CD4-positive, alpha-beta T cell treated with Interleukin-1 beta for 1 hour (primary cell): ENCODE measurements at places on chromosomes 4 and X.
A peak's percentile ranks its signal among the peaks of the same experiment; 100 is the strongest.

DNA sequence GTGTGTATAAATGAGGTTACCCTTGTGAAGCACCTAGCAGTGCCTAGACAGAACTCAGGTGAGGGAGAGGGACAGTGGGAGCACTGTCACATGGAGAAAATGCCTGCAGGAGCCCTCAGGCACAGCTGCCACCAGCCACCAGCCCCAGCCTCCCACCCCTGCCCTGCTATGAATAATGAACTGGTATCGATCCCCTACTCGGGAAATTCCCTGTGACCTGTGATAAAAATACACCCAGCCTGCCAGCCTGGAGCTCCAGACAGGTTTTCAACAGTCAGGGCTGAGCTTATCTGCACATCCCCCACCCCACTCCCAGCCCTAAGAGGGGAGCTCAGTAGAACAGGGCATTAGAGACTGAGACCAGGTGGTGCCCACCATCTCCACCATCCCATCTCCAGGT is 159.6 kb upstream of the PJA1 start:
- no peak for DNase-seq

- peak; percentile 34 for DNase-seq
Measured at GRCh38 chrX:137031517-137032340, 2.1 kb downstream of the GPR101 start.

- no peak for DNase-seq
Measured at GRCh38 chrX:67346667-67347066, 197.2 kb upstream of the AR start.

DNA sequence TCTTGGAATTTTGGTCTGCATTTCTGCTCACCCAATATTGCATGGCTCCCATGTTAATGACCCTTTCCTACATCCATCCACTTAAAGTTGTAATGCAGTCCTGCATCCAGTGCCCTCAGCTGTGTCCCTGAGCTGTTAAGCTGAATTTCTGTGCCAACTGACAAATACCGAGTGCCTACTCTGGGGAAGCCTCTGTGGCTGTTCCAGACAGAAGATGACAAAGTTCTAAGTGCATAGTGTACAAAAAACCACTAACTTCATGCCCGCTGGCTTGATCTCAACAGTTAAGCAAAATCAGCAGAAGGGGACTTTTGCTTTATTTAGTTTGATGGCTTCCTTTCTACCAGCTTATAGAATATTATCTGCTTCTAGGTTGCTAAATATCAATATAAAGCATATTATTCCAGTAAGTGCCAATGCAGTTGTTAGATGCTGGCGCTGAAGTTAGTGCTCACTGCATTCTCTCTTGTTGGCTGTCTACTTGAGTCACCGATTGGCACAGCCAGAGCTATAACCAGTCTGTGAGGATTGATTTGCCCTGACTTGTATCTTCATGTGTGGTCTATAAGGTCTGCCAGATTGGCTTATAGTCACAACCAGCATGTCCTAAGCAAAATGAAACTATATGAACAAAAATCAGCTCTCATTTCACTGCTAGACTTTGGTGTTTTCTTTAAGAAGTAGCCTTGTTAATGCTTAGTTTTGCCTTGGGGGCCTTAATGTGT is 98.9 kb downstream of the KLHL8 start:
- DNase-seq: no peak

- no peak for DNase-seq
Measured at GRCh38 chr4:119939071-119939995, 127.3 kb downstream of the MAD2L1 start.

GRCh38 chr4:105765690-105766407 is 57.3 kb downstream of the GSTCD start:
- DNase-seq: no peak

- DNase-seq: no peak
Measured at GRCh38 chr4:77849278-77849965, 13.2 kb upstream of the MRPL1 start.

GRCh38 chrX:101071582-101071981 is 7.1 kb upstream of the TMEM35A start:
- DNase-seq: no peak

- no peak for DNase-seq
Measured at GRCh38 chr4:55439023-55439422, 43.3 kb downstream of the TMEM165 start.

DNA sequence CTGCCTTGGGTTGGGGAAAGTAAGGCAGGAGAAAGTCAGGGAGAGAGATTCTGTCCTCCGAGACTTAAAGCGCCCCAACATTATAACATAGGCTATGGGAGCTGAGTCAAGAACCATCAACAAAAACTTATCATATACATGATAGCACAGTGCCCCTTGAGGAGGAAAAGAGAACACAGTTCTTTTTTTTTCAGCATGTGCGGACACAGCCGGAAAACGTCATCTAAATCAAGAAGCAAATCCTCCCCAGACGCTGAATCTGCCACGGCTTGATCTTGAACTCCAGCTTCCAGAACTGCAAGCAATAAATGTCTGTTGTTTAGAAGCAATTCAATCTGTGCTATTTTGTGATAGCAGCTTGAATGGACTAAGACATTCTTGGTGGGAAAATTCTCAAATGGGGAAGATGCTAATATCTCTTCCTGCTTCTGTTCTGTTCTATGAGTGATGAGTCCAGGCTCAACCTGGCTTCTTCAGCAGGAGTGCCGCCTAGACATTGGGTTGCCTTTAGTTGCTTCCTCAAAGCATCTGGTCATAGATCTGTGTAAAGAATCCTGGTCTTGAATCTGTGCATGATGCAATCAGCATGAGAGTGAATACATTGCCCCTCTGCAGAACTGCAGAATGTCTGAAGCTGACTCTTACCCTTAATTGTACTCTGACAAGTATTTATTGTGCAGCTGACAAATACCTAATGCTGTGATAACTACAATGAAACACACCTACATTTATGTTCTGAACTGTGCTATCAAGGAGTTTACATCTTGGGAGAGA is 549.8 kb upstream of the PRKX start:
- no peak for DNase-seq

GRCh38 chr4:144411700-144412099 is 234.3 kb upstream of the HHIP start:
- no peak for DNase-seq

DNA sequence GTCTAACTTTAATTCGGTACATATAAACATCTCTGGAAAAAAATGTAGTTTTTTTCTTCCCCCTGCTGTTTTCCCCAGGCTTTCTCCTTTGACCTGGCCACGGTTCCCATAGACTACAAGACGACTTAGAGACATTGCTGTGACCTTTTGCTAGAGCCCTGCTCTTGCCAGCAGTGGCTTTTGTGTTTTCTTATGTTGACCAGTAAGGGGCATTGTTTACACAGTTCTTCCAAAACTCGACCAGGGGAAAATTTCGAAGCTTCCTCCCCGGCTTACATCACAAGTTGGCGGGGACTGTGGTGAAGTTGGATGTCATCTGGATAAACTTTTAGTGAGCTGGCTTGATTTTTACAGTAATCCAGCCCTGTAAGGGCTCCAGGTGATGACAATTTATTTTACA is 9.3 kb downstream of the CCDC160 start:
- DNase-seq: no peak

DNA sequence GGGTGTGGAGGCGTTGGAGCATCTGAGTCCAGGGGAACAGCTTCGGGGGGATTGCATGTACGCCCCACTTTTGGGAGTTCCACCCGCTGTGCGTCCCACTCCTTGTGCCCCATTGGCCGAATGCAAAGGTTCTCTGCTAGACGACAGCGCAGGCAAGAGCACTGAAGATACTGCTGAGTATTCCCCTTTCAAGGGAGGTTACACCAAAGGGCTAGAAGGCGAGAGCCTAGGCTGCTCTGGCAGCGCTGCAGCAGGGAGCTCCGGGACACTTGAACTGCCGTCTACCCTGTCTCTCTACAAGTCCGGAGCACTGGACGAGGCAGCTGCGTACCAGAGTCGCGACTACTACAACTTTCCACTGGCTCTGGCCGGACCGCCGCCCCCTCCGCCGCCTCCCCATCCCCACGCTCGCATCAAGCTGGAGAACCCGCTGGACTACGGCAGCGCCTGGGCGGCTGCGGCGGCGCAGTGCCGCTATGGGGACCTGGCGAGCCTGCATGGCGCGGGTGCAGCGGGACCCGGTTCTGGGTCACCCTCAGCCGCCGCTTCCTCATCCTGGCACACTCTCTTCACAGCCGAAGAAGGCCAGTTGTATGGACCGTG is 2.2 kb downstream of the AR start:
- DNase-seq: no peak

DNA sequence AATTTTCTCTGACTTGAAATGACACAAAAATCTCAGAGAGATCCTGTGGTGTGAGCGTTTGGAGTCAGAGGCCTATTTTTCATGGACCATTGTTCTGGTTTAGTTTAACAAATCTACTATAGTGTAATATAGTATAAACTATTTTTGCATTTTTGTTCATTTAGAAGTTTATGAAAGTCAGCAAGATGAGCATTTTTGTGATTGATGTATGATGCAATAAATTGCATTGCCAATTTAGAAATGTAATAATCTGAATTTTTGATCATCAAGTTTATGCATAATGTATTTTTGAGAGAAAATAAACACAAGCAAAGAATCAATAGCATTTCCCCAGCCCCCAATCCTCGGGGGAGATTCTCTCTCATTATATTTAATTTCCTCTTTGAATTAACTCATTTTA is 519.5 kb upstream of the FTHL17 start:
- no peak for DNase-seq

DNA sequence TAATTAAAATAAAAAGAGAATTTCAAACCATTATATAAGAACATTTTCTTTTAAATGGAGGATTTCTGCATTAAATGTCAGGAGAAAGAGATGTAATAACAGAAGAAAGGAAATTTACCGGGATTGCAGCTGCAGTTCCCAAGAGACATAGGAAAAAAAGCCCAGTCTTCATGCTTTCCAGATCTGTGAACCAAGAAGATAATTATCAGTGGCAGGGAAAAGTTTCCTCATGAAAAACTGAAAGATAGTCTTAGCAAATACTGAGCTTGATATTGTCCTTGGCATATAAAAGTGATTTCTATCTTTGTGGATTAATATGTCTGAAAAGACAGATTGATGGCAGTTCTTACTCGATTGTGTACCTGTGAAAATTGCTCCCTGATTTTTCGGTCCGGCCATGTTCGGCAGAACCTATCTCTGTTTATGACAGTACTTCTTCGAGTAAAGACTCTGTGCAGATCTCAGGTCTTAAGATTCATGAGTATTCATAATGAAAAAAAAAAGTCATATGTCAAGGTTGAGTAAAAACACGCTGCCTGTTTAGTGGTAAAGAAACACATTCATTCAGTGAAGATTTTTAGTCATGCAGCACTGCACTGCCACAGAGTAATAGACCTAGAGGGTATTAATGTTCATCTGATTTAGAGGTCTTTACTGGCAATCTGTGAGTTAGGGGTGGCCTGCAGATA is 29.6 kb downstream of the SPARCL1 start:
- no peak for DNase-seq

DNA sequence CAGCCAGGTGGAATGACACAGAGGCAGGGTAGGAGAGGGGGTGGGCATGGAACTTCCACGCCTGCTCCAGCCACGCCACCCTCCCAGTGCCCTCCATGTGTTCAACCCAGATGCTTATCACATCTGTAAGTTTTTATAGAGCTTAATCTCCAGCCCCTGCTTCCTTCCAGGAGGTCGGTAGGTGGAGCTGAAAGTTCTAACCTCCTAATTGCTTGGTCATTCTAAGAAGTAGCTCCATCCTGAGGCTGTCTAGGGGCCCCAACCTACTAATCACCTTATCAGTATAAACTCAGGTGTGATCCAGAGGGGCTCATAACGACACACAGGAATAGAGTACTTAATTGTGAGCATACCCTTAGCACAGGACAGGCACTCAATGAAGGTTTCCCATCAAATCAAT is 18.3 kb downstream of the QDPR start:
- DNase-seq: no peak

GRCh38 chr4:5465956-5466355 is 242.4 kb downstream of the EVC2 start:
- no peak for DNase-seq

- DNase-seq: no peak
Measured at GRCh38 chr4:8136529-8136928, 22.1 kb downstream of the ABLIM2 start.

DNA sequence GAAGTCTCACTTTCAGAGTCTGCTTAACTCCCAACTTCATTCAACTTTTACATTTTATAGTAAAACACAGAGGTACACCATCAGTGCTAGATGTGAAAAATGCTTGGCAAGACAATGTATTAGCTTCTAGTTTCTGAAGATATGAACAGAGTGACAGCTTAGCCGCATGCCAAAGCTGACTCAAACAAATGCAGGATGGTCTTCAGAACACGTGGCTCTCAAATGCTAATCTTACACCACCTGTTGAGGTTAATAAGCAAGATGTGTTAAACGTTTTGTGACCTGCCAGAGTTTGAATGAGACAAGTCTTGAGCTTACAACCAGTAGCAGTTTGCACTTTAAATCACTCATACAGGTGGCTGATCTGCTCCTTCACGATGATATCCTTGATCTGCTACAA is 18.9 kb upstream of the GPM6B start:
- no peak for DNase-seq

DNA sequence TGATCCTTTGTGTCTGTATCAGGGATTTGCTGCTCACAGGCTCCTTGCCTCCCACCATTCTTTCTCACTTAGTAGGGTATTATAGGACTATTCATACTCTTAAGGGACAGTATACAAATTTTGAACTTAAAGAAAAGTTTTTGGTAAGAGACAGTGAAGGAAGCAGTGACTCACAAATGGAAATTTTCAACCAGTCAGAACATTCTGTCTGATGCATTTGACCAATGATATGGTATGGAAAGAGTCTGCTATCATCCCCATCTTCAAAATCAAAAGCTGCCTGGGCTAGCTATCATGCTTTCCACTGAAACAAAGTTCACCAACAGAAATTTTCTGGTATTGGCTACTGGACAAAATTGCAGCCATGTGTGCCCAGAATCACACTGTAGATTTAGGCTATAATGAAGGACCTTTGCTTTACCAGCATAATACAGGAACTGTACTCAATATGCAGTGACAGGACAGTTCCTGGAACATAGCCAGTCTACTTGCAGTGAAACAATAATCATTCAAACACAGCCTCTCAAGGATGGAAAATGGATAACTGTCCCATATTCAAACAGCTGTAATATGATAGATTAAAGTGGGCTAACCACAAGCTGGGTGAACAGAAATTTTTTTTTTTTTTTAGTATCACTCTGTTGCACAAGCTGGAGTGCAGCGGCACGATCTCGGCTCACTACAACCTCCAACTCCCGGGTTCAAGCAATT is 109.0 kb upstream of the ACSL4 start:
- DNase-seq: no peak

DNA sequence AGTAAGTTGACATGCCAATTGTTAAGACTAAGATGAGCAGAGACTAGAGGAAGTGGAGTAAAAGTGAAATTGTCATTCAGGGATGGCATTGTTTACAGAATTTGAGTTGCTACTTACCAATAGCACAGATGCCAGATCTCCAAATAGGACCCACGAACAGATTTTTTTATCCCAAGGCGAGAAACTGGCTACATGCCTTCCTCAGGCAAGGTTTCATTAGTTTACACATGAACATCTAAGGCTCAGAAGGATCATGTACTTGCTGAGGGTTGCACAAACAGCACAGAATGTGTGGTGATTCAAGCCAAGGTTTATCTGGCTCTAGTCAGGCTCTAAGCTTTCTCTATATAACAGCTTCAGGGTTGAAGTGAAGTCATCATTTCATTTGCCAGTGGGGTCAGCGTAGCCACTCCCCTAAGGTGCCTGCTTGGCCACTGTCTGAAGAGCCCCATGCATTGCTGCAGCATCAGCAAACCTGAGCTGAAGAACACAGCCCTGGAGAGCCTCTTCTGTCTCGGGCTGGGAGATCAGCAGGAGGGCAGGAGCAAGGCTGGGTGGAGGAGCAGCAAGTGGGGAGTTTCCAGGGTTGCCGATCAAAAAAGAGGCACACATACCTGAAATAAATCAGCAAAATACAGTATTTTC is 193.0 kb upstream of the LCORL start:
- DNase-seq: no peak
